ENCODE measurements at places on chromosomes 5 and 9.

DNA sequence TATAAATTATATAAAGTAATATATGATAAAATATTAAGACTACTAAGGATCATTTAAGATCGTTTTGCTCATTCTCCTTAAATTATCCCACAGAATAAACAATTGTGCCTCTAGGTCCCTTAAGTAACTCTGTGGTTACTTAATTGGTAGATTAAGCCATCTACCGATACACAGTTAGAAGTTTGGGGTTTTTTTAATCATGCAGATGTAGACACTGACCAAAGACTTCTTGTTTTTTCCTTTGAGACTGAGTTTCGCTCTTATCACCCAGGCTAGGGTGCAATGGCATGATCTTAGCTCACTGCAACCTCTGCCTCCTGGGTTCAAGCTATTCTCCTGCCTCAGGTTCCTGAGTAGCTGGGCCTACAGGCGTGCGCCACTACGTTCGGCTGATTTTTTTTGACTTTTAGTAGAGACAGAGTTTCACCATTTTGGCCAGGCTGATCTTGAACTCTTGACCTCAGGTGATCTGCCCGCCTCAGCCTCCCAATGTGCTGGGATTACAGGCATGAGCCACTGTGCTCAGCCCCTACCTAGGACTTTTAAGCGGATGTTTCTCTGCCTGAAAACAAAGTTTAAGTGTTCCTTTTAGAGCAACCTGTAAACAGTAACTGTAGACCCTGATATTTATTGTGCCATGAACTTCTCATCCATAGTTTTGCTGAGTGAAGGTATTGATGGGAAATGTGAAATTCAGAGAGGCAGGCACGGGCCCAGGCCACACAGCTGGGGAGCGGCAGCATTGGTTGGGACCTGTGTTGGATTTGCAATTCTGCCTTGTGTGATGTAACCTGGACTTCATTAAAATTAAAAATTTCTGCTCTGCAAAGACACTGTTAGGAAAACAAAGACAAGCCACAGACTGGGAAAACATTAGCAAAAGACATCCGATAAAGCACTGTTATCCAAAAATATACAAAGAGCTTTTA, 11.6 kb downstream of the CEL start:
- no peak for DNase-seq

DNA sequence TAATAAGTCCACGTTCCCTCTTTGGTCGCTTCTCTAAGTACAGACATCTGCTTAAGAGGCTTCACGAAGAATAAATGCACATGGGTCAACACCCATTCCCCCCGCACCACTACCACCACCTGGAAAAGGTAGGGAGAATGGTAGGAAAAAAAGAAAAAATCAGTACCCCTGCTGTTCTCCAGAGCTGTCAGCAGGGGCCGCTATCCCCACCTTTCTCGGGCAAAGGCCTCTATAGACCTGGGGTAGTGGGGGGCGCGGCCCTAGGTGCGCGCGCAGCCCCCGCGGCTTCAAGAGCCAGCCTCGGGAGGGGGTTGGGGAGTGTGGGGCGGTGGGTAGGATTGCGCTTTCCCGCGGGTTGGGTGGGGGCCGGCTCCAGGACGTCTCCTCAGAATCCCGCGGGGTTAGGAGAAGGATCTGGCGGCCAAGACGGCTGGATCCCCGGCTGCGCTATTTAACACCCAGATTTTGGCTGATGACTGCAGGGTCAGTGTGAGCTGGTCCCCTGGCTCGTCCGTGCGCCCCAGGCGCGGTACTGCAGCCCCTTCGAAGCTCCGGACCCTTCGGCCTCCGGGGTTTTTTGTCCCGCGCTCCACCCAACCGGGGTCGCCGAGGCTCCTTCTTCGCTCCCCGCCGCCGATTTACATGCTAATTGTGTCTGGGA, 1.6 kb upstream of the SEMA6A start:
- peak; percentile 63 for DNase-seq

- DNase-seq, result no peak
These were observed 22.9 kb upstream of the HMGCS1 start for GRCh38 chr5:43336159-43336558.

GRCh38 chr5:56264417-56265025, 31.4 kb upstream of the ANKRD55 start:
- DNase-seq, result peak; percentile 80

- DNase-seq, result peak; percentile 82
These were observed 87.3 kb upstream of the GNAQ start for GRCh38 chr9:78118742-78119473.

Data from GM23248 (cell line).